CD4-positive, alpha-beta T cell treated with Interleukin-1 beta for 1 hour (primary cell): ENCODE measurements at places on chromosomes 6 and 20.
A peak's percentile ranks its signal among the peaks of the same experiment; 100 is the strongest.

- DNase-seq = no peak
Measured at GRCh38 chr6:132830334-132830751, 16.0 kb downstream of the RPS12 start.

DNA sequence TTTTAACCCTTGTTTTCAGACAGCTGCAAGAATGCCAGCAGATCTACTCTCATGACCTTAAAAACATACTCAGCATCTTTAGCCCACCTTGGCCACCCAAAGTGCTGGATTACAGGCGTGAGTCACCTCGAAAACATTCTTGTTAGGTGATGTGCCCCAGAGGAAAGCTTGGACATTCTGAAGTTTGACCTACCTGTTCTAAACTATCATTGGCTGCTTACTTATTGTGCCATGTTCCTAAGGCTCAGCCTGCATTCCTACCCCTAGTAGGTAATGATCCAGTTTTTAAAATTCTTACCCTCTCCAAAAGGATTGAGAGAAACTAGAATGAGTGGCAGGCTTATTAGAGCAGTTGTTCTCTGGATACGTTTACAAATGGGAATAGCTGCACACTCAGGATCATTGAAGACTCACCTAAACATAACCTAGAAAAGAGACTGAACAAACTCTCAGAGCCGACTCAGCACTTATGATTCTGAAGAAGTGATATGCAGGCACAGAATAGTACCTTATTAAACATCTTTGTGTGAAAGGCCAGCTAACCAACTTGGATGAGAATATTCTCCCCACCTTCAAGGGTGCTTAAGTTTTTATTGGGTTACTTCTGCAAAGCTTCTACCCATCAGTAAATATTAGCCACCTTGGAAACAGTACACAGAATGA is 362.1 kb downstream of the NRN1 start:
- no peak for DNase-seq

GRCh38 chr20:6008254-6008653 is 45.6 kb downstream of the LRRN4 start:
- peak; percentile 33 for DNase-seq

- DNase-seq = no peak
Measured at GRCh38 chr20:10954137-10954840, 280.5 kb upstream of the JAG1 start.

- DNase-seq = no peak
Measured at GRCh38 chr20:49685809-49686208, 27.9 kb downstream of the B4GALT5 start.

DNA sequence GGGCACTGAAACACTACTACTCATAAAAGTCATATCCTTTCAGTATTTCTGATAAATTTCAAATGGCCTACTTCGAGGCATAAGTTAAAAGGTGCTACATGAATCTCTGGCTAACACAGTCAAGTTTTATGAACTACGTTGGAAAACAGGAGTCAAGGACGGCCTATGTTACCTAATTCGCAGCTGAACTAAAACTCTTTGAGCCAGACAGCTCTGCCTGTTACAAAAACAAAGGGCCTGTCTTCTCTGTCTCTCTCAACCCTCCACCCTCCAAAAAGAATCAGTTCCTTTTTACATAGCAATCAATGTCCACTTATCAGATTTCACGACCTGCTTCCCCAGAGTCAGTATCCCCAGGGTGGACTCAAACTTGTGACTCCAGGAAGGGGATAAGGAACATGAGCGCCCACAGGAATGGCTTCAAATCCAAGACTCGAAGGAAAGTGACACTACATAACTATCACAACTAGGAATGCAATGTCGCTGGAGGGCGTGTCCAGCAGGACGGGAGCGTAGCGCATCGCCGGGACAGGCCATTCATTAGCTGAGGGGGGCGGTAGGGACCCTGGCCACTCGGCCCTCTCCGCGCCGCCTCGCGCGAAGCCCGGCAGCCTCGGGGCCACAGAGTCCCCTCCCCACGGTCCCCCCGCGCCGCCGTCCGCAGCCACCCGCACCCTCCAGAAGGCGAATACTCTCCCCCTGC is 591 bp downstream of the IBTK start:
- DNase-seq = no peak

DNA sequence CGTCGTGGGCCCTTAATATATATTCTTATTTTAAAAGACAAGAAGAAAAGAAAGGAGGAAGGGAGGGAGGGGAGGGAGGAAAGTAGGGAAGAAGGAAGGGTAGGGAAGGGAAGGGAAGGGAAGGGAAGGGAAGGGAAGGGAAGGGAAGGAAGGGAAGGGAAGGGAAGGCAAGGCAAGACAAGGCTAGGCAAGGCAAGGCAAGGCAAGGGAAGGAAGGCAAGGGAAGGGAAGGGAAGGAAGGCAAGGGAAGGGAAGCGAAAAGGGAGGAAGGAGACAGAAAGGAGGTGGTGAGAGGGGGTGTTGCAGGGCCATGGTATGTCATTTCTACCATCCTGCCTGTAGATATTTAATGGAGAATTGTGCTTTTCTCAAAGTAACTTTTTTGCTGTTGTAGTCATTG is 83.9 kb upstream of the BTBD3 start:
- DNase-seq = no peak

- no peak for DNase-seq
Measured at GRCh38 chr6:17817763-17818162, 111.0 kb upstream of the NUP153 start.

GRCh38 chr6:35327349-35328027 is 14.9 kb upstream of the PPARD start:
- DNase-seq = peak; percentile 82

GRCh38 chr6:30130887-30131862 is 4.8 kb upstream of the TRIM40 start:
- peak; percentile 79 for DNase-seq

DNA sequence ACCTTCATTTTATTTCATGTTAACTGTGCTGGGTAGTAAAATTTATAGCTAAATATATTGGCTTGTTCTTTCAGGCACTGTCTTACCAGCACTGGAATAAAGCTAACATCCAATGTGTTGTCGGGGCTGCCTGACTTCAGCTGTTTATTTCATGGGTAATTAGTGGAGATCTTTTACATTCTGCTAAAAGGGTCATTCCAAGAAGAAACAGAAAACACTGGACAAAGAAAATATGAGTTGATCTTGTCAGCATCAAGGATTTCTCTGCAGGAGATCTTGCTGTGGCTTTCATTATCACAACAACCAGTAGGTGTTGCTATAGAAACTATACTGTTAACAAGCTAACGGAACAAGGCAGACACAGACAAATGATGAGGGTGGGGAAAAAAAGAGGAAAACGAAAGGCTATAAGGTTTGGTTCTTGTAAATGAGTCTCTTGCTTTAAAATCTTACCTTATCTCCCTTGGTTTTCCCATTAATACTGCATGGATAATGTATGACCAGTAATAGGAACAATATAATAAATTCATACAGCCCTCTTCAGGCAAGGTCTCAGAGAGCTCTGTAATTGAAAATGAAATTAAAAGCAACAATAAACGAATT is 206.8 kb downstream of the SIM1 start:
- DNase-seq = no peak

- no peak for DNase-seq
Measured at GRCh38 chr6:138805016-138805765, 9.3 kb downstream of the ECT2L start.

DNA sequence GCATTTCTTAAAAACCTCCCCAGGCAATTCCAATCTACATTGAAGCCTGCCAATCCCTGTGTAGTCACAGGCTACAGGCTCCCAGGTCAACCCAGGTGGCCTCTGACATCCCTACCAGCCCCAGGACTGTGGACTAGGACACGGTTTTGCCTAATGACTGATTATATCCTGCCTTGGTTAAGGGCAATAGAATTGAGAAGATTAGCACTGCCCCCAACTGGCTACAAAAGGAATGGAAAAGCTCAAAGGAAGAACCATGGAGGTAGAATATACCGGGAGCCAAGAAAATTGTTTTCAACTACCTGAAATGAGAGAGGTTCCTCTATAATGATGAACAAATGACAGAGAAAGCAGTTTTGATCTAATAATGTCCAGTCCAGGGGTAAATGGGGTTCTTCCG is 421.1 kb upstream of the AGPAT4 start:
- no peak for DNase-seq

DNA sequence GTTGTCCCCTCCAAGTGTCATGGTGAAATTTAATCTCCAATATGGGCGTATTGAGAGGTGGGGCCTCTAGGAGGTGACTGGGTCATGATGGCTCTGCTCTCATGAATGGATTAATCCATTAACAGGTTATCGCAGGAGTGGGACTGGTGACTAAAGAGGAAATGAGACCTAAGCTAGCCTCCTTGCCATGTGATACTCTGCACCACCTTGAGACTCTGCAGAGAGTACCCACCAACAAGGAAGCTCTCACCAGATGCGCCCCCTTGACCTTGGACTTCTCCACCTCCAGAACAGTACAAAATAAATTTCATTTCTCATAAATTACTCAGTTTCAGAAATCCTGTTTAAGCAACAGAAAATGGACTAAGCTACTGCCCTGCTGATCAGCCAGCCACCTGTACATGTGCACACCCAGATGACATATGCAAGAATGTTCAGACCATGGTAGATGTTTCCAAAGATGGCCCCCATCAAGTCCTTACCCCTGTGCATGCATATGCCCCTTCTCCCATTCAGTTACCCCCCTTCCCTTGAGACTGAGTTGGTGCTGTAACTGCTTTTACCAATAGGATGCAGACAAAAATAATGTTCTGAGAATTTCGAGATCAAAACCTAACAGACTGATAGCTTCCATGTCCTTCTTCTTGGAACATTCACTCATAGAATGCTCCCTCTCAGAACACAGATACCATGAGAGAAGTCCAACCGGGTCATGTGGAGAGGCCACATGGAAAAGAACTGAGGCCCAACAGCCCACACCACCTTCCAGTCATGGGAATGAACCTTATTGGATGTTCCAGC is 28.4 kb downstream of the MAP3K5 start:
- DNase-seq = no peak

DNA sequence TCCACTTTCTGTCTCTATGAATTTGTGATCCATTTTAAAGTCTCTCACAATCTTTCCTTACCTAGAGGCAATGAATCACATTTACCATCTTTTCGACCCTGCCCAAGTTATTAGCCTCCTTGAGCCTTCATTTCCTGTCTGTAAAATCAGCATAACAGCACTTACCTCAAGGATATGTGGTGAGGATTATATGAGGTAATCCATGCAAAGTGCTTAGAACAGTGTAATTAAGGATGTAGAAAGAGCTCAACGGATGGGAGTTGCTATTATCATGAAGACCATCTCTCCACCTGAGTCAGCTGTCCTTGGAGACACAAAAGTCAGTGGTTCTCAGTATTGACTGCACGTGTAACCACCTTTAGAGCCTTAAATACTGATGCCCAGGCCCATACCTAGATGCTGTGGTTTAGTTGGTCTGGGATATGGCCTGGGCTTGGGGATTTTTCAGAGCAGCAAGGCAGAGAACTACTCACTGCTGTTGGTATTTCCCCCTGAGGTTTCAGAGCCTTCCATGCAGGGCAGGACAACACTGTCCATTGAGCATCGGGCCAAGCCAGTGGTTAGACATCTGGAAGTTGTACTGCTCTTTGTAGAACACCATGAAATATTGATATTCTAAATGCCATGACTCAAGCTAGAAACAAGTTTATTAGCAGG is 55.8 kb downstream of the LYRM2 start:
- no peak for DNase-seq
